Left renal pelvis (tissue), 4 donors: ENCODE measurements at places on chromosomes 11 and 22.

- DNase-seq, result no peak
Observed at GRCh38 chr11:132942611-132943356, 589.5 kb downstream of the OPCML start.

GRCh38 chr11:74820763-74821162 is 72.1 kb downstream of the RNF169 start:
- DNase-seq, result no peak

DNA sequence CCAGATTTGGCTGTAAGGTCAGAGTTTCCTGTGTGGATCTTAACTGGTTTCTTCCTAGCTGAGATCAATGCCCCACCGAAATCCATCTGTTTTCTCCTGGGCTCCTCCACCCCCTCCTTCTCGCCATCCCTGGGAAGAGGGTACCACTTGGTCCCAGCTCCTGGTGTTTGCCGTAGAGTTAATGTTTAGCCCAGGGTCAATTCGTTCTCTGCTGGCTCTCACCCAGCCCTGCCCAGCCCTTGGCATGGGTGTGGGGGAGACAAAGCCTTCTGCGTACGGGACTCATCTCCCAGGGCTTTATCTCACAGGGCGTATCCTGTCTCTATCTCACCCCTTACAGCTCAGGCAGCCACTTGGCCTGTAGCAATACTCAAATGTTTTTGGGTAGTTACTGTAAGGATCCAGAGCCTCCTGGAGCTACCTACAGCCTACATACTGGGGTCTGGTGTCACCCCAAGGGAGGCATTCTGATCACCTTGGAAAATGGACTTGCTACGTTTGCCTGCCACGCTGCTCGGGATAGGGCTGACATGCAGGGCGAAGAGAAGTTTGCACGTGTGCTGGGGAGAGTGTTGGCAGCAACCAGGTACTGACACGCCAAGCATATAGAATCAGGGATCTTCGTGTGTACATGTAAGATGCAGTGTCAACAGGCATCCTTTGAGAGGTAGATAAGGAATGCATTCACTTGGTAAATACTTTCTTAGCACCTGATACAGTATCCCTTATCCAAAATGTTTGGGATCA is 66.1 kb downstream of the SCN3B start:
- DNase-seq, result no peak

DNA sequence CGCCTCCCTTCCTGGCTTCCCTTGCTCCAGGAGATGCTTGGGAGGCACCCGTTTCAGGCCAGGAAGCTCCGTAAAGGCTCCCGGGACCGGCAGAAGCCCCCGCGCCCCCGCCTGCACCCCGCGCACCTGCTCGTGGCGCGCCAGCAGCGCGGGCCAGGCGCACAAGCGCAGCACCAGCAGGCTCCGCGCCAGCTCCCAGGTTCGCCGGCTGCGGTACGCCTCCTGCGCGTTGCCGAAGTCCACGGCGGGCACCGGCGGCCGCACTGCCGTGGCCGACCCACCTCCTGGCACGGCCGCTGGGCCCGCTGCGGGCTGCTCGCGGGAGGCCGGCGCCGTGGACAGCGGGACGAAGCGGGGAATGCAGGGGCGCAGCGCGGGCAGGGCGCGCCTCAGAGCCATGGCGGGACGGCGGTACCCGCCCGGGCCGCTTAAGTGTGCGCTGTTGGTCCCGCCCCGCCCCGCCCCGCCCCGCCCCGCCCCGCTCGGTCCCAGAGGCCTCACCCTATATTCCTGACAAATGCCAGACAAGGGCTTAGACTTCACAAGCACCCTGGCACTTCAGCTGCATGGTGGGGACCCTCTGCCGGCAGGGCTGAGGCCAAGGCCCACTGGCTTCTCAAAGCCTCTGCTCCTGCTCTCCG is at the start of gene PRODH:
PRODH (minus strand) TSS at position 405 of the 641 bp plus-strand sequence; CDS start at position 399, 6 bp downstream.
- no peak for DNase-seq

DNA sequence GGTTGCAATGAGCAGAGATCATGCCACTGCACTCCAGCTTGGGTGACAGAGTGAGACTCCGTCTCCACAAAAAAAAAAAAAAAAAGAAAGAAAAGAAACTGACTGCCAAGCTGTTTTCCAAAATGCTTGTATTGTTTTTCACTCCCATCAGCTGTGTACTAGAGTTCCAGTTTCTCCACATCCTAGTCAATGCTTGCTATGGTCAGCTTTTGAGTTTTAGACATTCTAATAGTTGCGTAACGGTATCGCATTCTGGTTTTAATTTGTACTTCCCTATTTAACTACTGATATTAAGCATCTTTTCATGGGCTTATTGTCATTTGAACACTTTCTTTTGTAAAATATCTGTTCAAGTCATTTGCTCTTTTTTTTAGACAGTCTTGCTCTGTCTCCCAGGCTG is 55.7 kb downstream of the TSPAN18 start:
- DNase-seq, result no peak

GRCh38 chr22:38074181-38075104 is 9.5 kb downstream of the SLC16A8 start:
- DNase-seq, result no peak

- DNase-seq, result no peak
Observed at GRCh38 chr22:34849965-34850364, 216.0 kb upstream of the ISX start.

DNA sequence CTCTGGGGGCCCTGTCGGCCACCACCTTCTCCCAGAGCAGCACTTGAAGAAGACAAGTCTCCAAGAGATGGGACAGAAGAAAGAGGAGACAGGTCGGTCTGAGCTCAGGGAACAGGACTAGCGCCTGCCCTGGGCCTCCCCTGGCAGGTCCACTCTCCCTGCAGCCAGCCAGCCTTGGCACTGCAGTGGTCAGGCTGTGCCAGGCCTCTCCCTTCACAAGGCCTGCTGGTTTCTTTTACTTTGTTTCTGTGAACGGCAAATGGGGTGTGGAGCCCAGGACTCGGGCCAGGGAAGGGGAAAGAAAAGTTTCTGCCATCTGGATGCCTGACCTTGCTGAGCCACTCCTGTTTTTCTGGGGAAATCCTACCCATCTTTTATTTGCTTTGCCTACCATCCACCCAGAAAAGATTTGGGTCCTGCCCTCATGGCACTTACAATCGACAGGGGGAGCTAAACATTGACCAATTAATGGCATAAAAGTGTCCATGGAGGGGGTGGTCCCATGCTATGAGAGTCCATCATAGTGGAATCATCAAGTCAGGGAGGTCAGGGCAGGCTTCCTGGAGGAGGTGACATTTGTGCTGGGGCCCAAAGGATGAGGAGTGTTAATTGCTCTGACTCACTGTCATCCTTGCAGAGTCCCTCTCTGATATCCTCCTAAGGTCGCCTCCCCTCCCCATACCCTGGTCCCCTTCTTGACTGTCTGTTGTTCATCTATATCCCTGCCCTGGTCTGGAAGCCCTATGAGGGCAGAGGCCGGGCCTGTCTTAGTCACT is 65.2 kb downstream of the NFAM1 start:
- DNase-seq, result no peak

DNA sequence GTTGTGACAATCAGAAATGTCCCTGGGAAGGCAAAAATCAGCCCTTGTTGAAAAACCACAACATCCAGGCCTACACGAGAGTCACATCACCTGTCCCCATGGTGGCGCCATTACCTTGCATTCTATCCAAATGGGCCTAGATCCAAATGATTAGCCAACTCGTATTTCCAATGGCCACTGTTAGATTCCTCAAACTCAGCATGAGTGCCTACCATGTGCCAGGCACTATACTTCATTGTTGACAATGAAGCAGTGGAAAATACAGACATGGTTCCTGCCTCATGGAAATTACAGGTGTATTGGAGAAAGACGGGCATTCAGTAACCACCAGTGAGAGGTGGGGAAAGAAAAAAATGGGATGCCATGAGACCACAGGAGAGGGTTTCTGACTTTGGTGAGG is 29.8 kb upstream of the CREB3L1 start:
- DNase-seq, result no peak

DNA sequence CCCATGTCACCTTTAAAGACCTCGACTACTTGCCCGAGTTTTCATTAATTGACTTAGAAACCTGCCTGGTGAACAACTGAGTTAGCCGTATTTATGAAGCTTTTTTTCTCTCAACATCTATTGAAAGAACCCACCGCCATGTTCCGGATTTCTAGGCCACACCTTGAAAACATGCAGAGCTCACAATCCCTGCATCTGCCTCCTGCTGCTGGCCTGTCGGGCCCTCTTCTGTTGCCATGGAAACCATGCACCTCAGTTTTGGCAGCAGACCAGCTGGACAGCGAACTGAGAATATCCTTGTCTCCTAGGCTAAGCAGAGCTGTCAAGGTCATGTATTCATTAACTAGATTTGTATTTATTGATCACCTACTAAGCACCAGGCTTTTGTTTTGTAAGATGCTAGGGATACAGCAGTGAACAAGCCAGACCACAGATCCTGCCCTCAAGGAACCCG is 4.3 kb upstream of the PATZ1 start:
- no peak for DNase-seq

DNA sequence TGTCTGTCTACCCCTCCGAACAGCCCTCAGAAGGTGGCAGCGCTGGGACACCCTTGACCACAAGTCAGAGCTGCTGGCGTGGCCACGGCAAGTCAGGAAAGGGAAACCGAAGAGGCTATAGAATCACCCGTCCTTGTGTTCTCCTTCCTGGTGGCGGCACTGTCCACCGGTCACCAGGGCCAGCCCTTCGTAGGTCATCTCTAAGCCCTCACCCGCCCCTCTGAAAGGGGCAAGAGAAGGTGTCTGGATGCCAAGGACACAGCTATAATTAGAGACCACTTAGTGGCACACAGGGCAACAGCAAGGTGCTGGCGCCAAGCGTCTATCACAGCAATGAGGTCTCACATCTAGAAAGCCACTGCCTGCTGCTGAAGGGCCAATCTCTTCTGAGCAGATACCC is 320.9 kb downstream of the SHANK2 start:
- DNase-seq, result no peak

- no peak for DNase-seq
Observed at GRCh38 chr11:61776561-61777075, 15.8 kb downstream of the TMEM258 start.

GRCh38 chr11:131767421-131767820 is 397.0 kb downstream of the NTM start:
- DNase-seq, result no peak

DNA sequence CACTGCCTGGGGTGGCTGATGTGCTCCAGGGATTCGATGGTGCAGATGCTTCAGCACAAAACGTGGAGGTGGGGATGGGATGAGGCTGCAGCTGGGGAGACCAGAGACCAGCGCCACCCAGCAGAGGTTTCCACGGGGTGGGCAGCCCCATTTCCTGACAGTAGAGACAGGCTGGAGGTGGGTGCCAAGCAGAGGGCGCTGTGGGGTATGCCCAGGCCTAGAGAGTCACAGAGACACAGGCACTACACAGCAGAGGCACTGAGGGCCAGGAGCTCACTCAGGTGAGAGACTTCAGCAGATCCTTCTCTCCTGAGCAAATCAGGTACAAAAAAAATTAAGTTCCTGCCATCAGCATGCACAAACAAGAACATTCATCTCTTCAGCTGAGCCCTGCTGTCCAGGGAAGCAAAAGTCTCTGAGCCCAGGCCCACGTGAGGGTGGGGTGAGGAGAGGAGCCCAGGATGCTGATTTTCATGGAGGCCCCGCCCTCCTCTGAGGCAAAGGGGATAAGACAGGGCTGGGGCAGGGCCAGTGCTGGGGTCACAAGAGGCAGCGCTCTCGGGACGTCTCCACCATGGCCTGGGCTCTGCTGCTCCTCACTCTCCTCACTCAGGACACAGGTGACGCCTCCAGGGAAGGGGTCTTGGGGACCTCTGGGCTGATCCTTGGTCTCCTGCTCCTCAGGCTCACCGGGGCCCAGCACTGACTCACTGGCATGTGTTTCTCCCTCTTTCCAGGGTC is 53.1 kb downstream of the GGTLC2 start:
- no peak for DNase-seq

GRCh38 chr22:38462960-38463784 is 4.7 kb upstream of the KDELR3 start:
- peak; percentile 71 for DNase-seq

GRCh38 chr11:16605389-16605893 is 133.0 kb upstream of the C11orf58 start:
- peak; percentile 52 for DNase-seq

DNA sequence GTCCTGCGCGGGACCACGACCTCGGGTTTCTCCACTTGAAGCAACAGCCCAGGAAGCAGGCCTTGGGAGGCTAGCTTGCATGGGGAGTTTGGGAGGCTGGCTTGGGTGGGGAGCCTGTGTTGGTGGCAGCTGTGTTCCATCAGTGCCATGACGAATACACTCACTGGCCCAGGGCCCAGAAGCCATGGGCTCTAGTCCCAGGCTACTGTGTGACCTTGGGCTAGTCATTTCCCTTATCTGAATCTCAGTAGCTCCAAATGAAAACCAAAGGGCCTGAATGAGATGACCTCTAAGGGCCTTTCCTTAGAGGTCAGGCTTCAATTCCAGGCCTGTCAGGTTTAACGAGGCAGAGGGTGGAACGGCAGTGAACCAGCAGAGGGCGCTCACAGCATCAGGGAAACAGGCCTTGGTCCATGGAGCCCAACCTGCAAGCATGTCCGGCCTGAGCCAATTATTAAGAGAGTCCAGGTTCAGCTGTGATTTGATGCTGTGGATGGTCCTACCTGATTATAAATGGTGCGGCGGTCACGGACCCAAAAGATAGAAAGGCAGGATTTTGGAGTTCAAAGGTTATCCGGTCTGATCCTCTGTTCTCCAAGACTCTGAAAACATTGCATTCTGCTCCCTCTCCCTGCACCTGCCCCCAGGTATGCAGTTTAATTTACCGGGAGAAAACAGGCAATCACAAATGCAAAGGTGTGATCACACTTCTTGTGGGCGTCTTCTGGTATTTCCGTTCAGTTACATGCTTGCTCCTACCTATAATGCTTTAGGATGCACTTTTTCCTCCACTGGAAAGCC is 15.9 kb downstream of the PTPN5 start:
- no peak for DNase-seq

DNA sequence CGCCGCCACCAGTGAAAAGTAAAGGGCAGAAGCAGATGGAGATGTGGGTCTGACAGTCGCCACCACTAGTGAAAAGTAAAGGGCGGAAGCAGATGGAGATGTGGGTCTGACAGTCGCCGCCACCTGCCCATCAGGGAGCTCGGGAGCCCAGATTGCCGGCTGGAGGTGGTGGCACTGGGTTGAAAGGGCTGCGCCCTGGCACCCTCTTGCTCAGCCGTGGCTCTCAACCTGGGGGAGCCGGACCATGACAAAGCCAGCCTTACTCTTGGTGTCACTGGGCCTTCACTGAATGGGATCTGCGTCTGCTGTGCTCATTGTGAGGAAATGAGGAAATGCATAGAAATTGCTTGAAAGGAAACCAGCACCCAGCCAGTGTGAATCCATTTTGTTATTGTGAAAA is 36.3 kb downstream of the AP2A2 start:
- DNase-seq, result no peak

DNA sequence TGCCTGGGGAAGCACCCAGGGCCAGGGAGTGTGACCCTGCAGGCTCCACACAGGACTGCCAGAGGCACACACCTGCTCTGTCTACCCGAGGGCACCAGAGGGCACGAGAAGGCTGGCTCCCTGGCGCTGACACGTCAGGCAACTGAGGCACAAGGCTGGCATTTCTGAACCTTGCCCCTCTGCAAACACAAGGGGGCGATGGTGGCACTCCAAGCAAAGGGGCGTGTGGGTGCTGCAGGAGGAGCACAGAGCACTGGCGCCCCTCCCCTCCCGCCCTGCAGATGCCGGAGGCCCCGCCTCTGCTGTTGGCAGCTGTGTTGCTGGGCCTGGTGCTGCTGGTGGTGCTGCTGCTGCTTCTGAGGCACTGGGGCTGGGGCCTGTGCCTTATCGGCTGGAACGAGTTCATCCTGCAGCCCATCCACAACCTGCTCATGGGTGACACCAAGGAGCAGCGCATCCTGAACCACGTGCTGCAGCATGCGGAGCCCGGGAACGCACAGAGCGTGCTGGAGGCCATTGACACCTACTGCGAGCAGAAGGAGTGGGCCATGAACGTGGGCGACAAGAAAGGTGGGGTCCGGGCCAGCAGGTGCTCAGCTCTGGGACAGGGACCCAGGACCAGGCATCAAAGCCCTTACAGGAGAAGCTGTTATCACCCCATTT is 20.8 kb upstream of the TXNRD2 start:
- no peak for DNase-seq
